Germinal center (tissue), 1 donor: ENCODE measurements at places on chromosomes 5 and 9.

DNA sequence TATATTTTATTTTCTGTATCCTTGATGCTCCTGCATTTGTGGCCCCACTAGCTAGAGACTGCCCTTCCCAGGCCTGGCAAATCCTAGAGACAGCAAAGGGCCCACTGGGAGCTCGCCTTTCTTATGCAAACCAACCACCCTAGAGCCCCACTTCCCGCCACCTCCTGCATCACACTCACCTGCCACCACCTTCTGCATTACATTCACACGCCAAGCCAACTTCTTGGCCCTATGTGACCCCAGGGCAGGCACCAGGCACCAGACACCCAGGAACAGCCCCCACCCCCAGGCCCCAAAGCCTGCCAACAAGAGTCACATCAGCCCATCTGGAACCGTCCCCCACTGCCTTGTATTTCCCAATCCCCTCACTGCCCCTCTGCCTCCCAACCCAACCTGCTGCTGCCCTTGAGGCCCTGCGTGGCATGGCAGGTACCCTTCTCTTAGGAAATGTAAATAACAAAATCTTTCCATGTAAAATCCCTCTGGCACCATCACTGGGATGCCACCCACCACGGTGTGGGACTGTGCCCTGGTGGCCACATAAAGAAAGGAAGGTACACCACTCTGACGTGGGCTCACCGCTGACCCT, 22.0 kb downstream of the ROR2 start:
- no peak for DNase-seq

DNA sequence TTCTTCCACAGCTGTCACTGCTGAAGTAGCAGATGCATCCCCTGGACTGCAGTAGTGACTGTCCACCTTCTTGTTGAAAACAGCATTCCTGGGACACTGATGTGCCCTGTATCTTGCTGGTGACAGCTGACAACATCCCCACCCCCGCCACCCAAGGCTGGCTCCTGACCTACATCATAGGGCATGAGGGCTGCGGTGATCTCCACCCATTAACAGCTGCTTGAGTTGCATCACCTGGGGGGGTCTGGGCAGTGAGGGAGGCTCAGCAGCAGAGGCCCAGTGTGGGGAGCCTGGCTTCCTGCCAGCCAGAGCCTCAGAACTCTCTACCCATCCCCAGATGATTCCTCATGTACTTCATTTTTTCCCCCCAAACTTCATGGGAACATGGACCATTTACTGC, 4.1 kb downstream of the PRUNE2 start:
- no peak for DNase-seq

DNA sequence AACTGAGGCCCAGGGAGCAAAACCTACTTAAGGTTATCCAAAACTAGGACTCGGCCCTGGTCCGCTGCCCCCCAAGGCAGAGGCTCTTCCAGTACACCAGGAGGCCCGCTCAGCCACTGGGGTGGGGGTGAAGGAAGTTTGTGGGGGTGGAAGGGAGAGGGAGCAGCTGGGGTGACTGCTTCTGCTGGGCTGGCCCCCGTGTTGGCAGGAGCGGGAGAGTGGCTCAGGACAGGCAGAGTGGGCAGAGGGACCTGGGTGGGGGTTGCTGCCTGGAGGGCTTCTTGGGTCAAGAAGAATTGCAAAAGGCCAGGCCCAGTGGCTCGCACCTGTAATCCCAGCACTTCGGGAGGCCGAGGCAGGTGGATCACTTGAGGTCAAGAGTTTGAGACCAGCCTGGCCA, 8.2 kb upstream of the TRIM14 start:
- no peak for DNase-seq

- no peak for DNase-seq
Observed at GRCh38 chr9:125757834-125758233, 10.7 kb downstream of the PBX3 start.

DNA sequence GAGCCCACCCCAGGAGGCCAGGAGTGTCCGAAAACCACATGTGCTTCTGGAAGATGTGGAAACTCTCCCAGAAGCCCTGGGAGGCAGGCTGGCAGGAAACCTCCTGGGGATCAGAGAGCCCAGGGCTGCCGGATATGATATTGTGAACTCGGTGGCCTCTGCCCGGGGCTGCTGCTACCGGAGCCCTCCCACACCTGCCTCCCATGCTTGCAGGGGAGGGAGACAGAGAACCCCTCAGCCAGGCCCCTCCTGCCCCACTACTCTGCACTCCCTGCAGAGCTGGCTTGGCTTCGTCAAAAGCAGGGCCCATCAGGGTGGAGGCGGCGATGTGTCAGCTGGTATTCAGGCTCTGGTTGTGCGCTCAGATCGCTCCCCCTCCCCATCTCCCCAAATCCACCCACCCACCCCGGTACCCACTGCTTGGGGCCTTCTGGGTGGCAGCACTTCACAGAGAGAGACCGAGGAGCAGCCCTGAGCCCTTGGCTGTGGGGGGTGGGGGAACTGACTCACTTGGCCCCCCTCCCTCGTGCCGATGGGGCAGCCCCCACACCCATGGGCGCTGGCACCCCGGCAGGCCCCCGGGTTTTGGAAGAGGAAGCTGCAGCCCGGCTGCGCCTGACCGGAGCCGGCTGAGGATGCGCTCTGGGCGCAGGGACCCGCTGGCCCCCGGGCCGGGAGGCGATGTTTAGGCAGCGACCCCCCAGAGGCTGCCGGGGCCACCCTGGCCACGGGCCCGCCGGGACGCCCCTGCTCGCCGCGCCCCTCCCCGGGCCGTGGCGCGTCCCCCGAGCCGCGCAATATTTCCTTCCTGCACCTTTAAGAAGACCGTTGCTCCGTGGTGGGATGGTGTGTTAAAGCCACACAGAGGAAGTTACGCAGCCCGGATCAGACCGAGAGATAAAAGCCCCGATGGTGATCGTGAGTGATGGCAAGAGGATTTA, 786 bp upstream of the NTNG2 start:
- DNase-seq: no peak

GRCh38 chr5:133944263-133945185, 23.9 kb downstream of the C5orf15 start:
- DNase-seq: peak; percentile 74

- no peak for DNase-seq
Observed at GRCh38 chr9:126989847-126990842, 75.6 kb downstream of the RALGPS1 start.

DNA sequence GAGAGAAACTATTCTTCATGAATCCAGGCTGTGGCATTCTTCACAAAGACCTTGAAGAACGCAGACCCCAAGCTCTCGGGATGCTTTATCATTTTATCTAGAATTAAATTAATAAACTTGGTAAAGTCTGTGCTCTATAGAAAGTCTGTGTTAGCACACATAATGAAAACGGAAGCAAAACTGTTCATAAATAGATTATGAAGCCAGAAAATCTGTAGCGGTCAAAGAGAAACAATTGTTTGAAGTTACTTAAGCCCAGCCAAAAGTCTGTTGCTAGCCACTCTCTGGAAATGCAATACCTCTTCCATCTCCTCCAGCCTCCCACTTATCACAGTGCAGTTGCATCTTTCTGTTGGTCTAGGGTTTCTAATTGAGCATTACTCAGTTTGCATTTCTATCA, 375.9 kb downstream of the KIF4B start:
- DNase-seq: no peak

GRCh38 chr5:64308135-64308534, 142.5 kb downstream of the RNF180 start:
- DNase-seq: no peak
